IPS DF 6.9 (cell line): ENCODE measurements at places on chromosomes 1 and 21.

DNA sequence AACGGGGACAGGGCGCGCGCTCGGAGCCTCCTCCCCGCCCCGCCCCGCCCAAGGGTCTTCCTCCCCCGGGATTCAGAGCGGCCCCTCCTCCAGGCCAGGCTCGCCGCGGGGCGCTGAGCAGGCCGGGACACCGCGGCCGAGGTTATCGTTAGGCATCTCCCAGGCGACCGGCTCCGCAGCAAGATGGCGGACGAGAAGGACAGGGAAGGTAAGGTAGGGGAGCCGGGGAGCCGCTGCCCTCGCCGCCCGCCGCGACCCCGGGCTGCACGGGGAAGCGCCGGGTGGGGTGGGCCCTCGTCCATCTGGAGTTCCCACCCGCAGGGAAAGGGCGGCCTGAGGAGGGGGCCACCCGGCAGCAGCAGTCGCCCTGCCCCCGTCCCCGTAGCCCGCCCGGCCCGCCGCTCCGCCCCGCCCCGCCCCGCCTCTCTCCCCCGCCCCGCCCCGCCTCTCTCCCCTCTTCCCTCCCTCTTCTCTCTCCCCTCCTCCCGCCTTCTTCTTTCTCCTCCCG is 105.9 kb upstream of the HNRNPU start:
- DNase-seq, result no peak
- H3K27me3 ChIP-seq, result no peaks in the 10 kb centered on the region
- no peaks in the 10 kb centered on the region for H3K36me3 ChIP-seq
- H3K27ac ChIP-seq, result no peak overlapping the region

DNA sequence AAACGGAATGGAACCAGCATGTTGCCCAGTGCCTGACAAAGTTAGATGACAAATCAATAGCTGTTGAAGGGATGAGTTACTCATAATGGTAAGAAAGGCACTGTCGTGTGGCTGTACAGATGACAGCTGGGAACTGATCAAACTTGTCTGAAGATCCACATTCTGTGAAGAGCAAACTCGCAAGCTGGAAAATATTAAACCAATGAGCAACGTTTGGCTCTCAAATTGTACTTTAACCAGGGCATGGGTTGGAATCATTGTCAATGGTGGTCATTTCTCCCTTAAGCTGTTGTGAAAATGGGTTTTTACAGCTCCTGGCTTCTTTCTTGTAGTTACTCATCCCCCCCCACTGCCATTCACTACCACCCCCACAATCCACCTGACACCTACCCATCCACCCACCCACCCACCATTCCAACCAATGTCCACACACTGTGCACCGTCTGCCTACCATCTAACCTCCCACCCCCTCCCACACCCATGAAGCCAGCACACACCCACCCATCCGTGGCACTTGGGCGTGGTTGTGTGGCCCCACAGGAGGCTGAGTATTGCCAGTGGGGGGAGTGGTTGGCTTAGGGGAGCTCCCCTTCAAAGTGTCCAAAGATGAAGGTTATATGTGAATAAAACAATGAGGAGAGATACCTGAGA is 46.7 kb downstream of the CLDN14 start:
- no peaks in the 10 kb centered on the region for H3K27me3 ChIP-seq
- H3K4me3 ChIP-seq, result no peak overlapping the region
- no peaks in the 10 kb centered on the region for H3K36me3 ChIP-seq
- no peaks in the 10 kb centered on the region for H3K4me1 ChIP-seq

DNA sequence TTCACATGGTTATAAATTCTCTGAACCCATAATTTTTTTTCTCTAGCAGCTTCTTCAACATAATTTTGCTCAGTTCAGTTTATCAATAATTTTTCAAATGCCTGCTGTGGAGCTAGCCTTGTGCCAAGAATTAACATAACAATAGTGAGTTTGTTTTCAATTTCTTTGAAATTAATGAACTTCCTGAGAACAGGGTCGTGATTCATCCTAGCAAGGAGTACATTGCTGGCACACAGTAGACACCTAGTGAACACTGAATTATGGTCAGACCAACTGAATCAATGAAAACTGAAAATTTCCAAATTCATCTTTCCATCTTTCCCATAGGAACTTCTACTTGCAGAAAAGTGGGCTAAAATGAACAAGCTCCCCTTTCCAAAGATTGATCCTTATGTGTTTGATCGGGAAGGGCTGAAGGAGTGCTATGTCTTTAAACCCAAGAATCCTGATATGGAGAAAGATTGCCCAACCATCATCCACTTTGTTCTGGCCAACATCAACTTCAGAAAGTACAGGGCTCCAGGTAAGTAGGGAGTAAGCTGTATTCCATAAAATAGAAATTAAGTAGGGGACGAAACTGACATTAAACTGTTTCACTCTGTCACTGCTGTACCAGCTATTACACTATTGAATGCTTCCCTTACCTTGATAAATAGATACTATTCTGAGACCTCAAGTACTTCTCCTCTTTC is 148.7 kb downstream of the PLA2G4A start:
- H3K27ac ChIP-seq, result no peak overlapping the region
- no peaks in the 10 kb centered on the region for H3K36me3 ChIP-seq
- DNase-seq, result no peak
- H3K4me1 ChIP-seq, result no peaks in the 10 kb centered on the region
- no peaks in the 10 kb centered on the region for H3K27me3 ChIP-seq

- peaks cover 5% of the 10 kb centered on the region; the same call in 1 of the 2 replicates for H3K4me1 ChIP-seq
- H3K4me3 ChIP-seq, result no peak overlapping the region
These were observed 2.5 kb downstream of the WNT9A start for GRCh38 chr1:227944931-227945890.

DNA sequence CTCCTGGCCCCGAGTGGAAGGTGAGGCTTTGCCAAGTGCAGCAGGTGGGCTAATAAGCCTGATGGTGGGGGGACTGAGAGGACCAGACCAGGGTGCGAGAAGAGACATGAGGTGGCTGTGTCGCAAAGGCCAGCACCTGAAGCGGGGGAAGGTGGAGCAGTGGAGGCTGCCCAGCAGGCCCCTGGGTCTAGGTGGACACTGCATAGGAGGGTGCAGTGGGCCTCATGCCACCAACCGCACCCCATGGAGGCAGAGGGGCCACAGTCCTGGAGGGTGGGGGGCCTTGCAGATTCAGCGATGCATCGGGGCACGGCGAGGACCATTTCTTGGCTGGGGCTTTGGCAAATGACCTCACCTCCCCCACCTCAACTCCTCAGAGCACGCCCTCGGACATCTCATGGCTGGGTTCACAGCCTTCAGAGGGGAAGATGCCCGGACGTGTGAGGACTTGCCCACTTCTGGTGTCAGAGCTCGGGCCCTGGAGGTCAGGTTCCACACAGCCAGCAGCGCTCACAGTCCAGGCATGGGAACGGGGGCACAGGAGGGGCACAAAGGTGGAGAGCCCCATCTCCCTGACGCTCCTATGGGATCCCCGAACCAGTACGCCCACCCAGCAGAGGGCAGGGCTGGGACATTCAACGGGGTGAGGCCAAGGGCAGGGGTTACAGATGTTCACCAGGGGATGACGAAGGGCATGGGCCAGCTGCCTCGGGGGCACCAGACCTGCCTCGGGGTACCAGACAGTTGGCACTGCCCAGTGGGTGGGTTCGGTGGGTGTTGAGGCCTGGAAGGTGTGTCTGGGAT is 35.4 kb downstream of the UBE2G2 start:
- no peak overlapping the region for H3K27ac ChIP-seq
- no peak overlapping the region for H3K4me3 ChIP-seq
- peaks cover 7% of the 10 kb centered on the region for H3K36me3 ChIP-seq
- H3K27me3 ChIP-seq, result no peaks in the 10 kb centered on the region
- DNase-seq, result no peak
- peaks cover 17% of the 10 kb centered on the region for H3K4me1 ChIP-seq

- H3K4me3 ChIP-seq, result no peak overlapping the region
- H3K27me3 ChIP-seq, result no peaks in the 10 kb centered on the region
- H3K4me1 ChIP-seq, result no peaks in the 10 kb centered on the region; the same call in 1 of the 2 replicates
- H3K36me3 ChIP-seq, result no peaks in the 10 kb centered on the region
- H3K27ac ChIP-seq, result no peak overlapping the region
These were observed 95.3 kb upstream of the ACTRT2 start for GRCh38 chr1:2925918-2926317.

DNA sequence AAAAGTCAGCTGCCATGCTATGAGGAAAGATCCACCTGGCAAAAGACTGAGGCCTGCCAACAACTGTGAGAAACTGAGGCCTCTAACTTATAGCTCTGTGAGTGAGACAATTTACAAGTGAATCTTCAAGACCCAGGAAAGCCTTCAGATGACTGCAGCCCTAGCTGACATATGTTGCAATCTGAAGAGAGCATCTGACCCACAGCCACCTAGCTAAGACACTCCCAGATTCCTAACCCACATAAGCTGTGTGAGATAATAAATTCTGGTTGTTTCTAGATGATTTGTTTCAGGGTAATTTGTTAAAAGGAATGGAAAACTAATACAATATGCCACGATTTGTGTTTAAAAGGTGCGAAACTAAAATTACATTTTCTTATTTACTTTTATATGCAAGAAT is 55.1 kb downstream of the HFM1 start:
- no peaks in the 10 kb centered on the region for H3K4me1 ChIP-seq
- DNase-seq, result no peak
- no peak overlapping the region for H3K4me3 ChIP-seq
- no peaks in the 10 kb centered on the region for H3K27me3 ChIP-seq

- no peaks in the 10 kb centered on the region for H3K4me1 ChIP-seq
- no peak overlapping the region for H3K27ac ChIP-seq
- no peaks in the 10 kb centered on the region for H3K36me3 ChIP-seq
- H3K4me3 ChIP-seq, result no peak overlapping the region
These were observed 68.3 kb upstream of the ST6GALNAC3 start for GRCh38 chr1:76006234-76006633.

DNA sequence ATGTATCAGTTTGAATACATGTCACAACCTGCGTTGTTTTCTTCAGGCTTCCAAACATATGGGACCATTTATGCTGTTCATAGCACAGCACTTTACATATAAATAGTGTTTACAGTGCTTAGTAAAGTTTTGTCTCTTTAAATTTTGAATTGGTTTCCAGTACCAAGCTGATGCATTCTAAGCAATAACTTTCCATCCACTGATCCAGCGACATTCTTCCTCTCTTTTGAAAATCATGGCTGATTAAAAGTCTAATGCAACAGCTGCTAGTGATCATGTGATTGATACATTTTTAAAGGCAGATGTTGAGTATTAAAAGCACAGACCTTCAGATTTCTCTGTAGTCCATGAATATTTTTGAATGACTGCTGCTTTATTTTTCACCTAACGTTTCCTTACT is 154.9 kb downstream of the PTPRC start:
- no peak overlapping the region for H3K27ac ChIP-seq
- no peaks in the 10 kb centered on the region for H3K27me3 ChIP-seq
- no peaks in the 10 kb centered on the region for H3K36me3 ChIP-seq
- no peak overlapping the region for H3K4me3 ChIP-seq

DNA sequence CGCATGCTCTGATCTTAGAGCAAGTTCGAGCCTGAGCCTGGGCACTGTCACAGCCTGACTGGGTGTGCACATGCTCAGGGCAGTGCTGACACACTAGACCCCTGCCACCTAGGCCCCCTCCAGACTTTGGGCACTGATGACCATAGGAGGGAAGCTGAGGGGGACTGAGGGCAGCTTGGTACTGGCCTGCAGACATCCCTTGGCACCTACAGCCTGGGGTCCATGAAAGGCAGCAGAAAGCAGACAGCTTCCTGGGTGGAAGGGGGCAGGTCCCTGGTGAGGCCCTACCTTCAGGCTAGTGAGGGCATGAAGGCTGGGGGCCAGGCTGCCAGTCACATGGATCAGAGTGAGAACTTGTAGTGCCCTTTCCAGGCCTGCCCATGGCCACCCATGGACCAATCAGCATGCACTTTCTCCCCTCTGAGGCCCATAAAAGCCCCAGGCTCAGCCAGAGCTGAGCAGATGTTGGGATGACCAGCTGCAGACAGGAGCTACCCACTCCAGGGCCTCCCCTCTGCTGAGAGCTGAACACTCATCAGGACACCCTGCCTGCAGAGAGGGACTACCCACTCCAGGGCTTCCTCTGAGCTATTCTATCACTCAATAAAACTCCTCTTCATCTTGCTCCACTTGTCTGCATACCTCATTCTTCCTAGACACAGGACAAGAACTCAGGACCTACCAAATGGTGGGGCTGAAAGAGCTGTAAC is 680.8 kb downstream of the MATN1 start:
- no peaks in the 10 kb centered on the region for H3K4me1 ChIP-seq
- no peak overlapping the region for H3K4me3 ChIP-seq
- no peak overlapping the region for H3K27ac ChIP-seq
- no peaks in the 10 kb centered on the region for H3K27me3 ChIP-seq
- DNase-seq, result no peak
- peaks cover 2% of the 10 kb centered on the region; the same call in 1 of the 2 replicates for H3K36me3 ChIP-seq

GRCh38 chr21:33748903-33749302 is 106.6 kb downstream of the ITSN1 start:
- no peak overlapping the region for H3K27ac ChIP-seq
- no peaks in the 10 kb centered on the region for H3K36me3 ChIP-seq
- H3K4me1 ChIP-seq, result no peaks in the 10 kb centered on the region
- no peak overlapping the region for H3K4me3 ChIP-seq
- H3K27me3 ChIP-seq, result no peaks in the 10 kb centered on the region

DNA sequence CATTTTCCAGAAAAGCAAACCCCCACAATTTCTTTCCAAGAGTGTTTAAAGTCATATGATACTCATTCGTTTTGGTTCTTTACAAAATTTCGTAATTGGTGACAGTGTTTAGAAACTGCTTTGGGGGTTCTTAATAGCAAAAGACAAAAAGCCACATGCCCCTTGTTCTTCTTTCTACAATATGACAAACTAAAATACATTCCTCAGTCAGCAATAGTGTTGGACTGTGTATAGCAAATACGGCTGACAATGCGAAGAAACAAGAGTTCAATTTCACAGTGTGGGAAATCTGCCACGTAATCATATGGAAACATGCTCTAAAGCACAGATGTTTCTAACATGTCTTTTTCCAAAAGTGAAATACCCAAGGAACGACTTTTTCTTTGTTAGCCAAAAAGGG is 7.6 kb upstream of the IFNAR1 start:
- H3K4me1 ChIP-seq, result no peaks in the 10 kb centered on the region
- no peak overlapping the region for H3K4me3 ChIP-seq
- DNase-seq, result no peak
- H3K27ac ChIP-seq, result no peak overlapping the region

- no peaks in the 10 kb centered on the region for H3K27me3 ChIP-seq
- no peak overlapping the region for H3K27ac ChIP-seq
- H3K4me1 ChIP-seq, result peaks cover 2% of the 10 kb centered on the region; the same call in 1 of the 2 replicates
- H3K4me3 ChIP-seq, result no peak overlapping the region
- no peaks in the 10 kb centered on the region for H3K36me3 ChIP-seq
These were observed 16.7 kb downstream of the CD247 start for GRCh38 chr1:167501515-167502191.

GRCh38 chr1:107536266-107536665 is 395.4 kb downstream of the NTNG1 start:
- H3K27me3 ChIP-seq, result no peaks in the 10 kb centered on the region
- H3K27ac ChIP-seq, result no peak overlapping the region
- H3K4me1 ChIP-seq, result no peaks in the 10 kb centered on the region
- H3K4me3 ChIP-seq, result no peak overlapping the region
- DNase-seq, result no peak

DNA sequence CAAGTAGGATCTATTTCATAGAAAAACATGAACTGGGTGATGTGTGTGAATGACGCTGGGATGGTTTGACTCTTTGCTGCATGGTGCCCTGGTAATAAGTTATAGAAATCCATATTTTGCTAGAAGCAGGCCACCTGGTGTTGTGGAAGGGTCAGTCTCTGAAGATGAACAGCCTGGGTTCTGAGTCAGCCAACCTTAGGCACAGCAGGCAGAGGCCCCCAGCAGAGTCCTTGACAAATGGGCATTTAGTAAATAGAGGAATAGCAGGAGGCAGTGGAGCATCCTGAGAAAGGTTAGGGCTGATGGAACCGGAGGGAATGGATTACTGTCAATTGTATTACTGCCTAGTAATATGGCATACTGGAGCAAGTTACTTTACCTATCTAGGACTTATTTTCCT is 20.9 kb downstream of the FGGY start:
- DNase-seq, result no peak
- no peak overlapping the region for H3K27ac ChIP-seq
- no peak overlapping the region for H3K4me3 ChIP-seq
- no peaks in the 10 kb centered on the region for H3K36me3 ChIP-seq
- no peaks in the 10 kb centered on the region for H3K27me3 ChIP-seq
